ENCODE measurements at places on chromosomes 5 and 9.

GRCh38 chr5:159802661-159803060 lies 113.6 kb upstream of the ADRA1B start:
- DNase-seq = no peak

- no peak for DNase-seq
These were observed 14.9 kb upstream of the C5orf63 start for GRCh38 chr5:127088251-127088650.

GRCh38 chr9:28976250-28976649 lies 1403.0 kb upstream of the C9orf72 start:
- no peak for DNase-seq

DNA sequence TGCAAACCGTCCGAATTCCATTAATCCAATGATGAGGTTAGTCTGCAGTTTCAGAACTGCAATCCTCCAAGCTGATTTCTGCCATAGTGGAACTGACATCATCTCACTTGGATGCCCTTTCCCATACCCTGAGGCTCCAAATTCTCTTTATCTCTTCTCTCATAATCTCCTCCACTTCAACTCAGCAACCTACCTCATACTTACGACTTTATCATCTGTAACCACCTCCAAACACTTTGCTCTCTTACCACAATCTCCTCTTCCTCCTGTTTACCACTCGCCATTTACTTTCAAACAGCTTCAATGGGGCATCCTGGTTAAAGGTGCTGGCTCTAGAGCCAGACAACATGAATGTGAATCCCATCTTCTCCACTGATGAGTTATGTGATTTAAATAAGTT lies 223.2 kb downstream of the EPB41L4A start:
- no peak for DNase-seq

GRCh38 chr9:123929177-123929869 lies 603 bp downstream of the DENND1A start:
- DNase-seq = no peak

All from stimulated activated CD4-positive, alpha-beta T cell treated with anti-CD3 and anti-CD28 coated beads, Interleukin-1b, Interleukin-23, amount 100 ng/mL, for 1 hour (primary cell).